Fibroblast of the aortic adventitia (primary cell): ENCODE measurements at places on chromosomes 6 and 20. TPM values are rescaled to one million over a fixed set of nuclear protein-coding genes. Genes with fewer than 3 reads are reported as not detected.

DNA sequence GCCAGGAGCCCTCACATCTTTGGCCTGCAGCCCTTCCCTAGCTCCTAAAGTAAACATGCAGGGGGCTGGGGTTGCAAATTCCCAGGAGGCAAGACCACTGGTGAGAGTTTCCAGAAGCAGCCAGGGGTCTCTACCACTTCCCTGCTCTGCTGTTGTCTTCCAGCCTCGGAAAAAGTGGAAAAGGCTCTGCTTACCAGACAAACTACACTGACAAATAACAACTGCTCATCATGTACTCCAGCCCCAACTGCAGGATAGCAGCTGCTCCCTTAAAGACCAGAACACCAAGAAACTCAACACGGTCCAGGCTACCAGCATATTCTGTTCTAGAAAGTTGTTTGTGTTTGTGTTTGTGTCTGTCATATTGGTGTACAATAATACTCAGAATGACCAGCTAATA is 187.5 kb upstream of the MARCKS start:
- DNase-seq = no peak

- no peak for DNase-seq
Measured at GRCh38 chr6:156925718-156926607, 148.8 kb downstream of the ARID1B start.

GRCh38 chr6:96304997-96305396 is 216.6 kb upstream of the UFL1 start:
- DNase-seq = no peak

DNA sequence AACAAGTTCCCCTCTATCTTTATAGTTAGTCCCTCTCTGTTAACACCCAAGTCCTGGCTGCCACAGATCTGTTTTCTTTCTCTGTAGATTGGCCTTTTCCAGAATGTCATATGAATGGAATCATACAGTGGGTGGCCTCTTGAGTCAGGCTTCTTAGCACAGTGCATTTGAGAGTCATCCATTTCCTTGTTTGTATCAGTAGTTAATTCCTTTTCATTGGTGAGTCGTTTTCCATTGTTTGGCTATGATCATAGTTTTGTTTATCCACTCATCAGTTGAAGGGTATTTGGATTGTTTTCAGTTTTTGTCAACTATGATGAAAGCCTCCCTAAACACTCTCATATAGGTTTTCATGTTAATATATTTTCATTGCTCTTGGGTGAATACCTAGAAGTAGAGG is 248.3 kb downstream of the ARID1B start:
- DNase-seq = no peak

DNA sequence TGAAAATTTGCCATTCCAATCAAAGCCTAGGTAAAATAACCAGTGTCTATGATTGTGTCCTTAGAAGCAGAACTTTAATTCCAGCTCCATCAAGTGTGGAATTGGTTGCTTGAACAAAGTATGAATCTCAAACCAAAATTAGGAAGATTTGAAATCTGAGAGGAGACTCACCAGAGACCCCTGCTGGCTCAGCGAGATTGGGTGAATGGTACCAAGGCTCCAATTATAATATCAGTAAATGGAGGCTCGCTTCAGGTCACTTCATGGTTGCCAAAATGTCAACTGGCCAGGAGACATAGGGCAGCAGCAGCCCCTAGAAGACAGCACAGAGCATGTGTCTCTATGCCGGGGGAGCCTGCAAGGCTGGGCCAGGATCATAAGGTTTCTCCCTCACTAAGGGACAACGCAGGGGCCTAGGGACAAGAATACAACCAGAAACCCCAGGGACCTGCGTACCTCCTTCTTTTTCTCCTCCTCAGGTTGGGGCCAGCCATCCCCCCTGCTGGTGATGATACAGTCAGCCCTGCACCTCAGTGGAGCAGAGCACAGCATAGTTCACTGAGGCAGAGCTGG is 14.0 kb downstream of the RBL1 start:
- DNase-seq = no peak

The SPATS1 gene
- not detected in 2 replicates for total RNA-seq

DNA sequence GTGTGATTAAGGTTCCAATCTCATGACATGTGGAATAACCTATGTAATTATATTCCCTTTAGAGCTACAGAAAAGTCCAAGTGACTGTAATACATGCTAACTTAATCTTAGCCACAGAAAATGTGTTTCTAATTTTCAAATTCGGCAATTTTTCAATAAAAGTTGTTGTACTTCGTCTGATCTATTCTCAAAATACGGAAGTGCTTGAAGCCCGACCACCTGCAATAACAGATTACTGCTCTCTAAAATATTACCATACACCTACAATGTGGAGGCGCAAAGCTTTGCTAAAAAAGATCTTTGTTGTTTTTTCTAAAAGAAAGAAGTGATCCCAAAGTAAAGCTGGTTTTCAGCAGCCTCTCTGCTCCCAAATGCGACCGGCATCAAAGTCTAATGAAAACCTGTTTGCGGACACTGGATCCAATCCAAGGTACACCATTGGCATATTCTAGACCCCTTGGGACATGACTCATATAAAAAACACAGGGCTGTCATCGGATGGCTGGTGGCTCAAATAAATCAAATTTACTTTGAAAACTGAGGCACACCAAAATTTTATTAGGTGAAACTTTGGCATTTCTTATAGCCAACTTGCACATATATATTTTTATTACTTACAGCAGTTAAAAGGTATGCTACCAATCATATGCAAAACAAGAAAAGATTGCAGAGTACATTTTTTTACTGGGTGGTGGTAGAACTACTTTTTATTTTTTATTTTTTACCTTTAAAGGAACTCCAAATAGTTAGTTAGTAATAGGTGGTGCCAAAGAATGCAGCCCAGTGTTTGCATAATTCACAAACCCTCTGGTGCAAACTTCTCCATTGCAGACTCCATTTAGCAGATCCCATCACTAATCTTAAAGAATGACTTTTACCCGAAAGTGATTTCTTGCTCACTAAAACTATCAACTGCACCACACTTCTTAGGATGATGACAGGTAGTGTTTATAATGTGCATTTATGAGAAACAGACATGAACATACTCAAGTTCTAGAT is 118.7 kb upstream of the TBX18 start:
- no peak for DNase-seq

- DNase-seq = no peak
Measured at GRCh38 chr6:138145402-138145801, 16.3 kb upstream of the ARFGEF3 start.

- peak; percentile 99 for DNase-seq
Measured at GRCh38 chr6:67916399-67916798, 718.7 kb upstream of the ADGRB3 start.

The PGC gene
- total RNA-seq = not detected in 2 replicates
